ENCODE measurements at places on chromosomes 1 and 21. TPM values are rescaled to one million over a fixed set of nuclear protein-coding genes. Genes with fewer than 3 reads are reported as not detected.

- no peak for DNase-seq
These were observed 59.2 kb upstream of the SSX2IP start for GRCh38 chr1:84749427-84749826.

DNA sequence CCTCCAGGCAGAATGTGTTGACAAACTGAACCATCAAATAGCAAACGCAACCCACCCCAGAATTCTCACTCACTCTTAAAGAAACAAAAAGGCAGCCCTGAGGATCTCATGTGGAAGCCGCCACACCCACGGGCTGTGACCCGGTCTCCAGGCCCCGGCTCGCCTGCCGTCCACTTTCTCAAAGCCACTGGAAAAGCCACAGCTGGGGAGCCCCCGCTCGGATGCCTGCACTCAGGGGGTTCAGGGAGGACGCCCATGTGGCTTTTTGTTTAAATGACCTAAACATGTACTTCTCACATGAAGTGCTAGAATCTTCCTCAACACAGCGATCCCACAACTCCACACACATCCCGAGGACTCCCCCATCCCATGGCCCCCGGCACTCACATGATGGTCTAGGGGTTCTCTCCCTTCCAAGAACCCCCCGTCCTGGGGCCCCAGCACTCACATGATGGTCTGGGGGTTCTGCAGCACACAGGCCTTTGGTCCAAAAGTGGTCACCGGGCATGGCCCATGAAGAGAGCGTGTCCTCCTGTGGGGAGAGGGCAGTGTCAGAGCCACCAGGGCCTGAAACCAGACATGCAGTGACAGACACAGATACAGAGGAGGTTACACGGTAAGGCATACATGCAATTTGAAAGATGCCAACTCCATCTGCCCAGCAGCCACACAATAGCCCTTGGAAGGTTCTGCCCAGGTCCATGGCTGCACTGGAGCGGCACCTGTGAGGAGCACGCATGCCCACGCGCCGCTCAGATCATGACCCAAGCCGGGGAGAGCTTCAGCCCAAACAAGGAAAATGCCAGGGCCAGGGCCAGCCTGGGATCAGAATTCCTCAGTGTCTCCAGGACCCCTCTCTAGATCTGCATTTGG is 16.5 kb downstream of the NADK start:
- no peak for DNase-seq

DNA sequence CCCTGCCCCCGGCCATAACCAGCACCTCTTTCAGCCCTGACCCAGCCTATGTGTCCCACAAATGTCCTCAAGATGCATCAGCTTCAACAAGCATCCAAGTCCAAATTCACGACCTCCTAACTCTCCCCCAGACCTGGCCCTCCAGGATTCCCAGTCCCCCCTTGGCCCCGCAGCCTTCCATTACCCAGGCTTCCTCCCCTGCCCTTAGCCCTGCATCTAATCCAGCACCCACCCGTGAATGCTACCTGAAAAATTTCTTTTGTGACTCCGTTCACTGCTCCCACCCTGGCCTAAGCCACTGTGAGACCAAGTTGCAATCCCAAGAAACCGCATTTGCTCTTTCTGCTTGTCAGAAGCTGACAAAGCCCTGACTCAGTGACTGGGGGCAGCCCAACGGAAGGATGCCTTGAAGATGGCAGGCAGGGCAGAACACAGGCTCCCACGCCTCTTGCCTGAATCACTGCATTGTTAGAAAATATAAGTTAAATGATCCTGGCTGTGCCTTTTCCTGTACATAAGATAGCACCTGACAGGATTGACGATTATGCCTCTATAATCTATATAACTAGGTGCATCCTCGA is 939 bp upstream of the MFAP2 start:
- no peak for DNase-seq

DNA sequence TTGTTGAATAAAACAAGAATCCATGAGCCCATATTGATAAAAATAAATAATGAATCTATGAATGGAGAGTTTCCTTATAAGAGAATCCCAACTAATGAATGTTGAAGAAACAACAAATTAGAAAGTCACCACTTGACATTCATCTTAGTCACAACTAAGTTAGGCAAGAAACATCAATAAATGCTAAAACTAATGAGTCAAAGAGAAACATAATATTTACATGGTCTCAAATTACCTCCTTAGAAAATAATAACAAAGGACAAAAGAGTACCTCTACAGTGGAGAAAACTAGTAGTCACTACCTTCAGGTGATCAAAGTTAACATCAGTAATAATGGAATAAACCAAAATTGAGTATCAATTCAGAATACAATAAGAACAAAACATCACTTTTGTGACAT is 93.5 kb downstream of the AKT3 start:
- no peak for DNase-seq

- DNase-seq, result no peak
These were observed 812.8 kb upstream of the BRINP3 start for GRCh38 chr1:191290441-191290840.

- DNase-seq, result no peak
These were observed 90.7 kb downstream of the SLC25A24 start for GRCh38 chr1:108109295-108109973.

GRCh38 chr1:76381450-76382097 is 307.0 kb downstream of the ST6GALNAC3 start:
- no peak for DNase-seq

DNA sequence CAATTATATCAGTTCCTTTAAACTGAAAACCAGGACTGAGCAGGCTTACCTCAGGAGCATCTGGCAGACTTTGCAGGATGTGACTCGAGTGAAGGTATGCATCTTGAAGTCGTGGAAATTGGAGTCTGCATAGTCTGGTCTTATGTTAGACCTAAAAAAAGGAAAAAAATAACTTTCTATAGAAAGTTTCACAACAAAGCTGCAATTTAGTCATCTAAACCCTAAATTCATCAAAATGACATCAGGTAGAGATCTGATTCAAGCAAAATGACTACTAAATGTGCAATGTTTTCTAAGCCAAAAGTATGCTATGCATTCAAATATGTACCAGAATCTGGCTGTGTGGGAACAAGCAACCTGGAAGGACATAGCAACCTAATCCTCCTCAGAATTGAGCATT is 260.1 kb downstream of the VAV3 start:
- no peak for DNase-seq

- DNase-seq, result no peak
These were observed 842 bp upstream of the GCSAML start for GRCh38 chr1:247548092-247548491.

DNA sequence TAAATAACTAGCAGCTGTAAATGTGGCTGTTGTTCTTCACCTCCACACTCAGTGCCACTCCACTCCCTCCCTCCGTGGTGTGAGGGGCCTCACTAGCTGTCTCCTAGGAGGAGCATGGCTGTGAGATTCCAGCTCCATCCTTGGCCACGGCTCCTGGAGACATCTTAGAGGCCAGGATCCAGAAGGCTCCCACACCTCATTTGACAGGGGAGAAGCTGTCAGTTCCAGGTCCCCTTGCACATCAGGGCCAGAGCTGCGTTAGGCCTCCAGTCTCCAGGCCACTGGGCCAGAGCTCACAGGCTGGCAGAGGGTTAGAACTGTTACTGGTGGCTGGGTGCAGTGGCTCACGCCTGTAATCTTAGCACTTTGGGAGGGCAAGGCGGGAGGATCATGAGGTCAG is 15.0 kb downstream of the PCSK9 start:
- DNase-seq, result no peak

- DNase-seq, result no peak
These were observed 57.2 kb downstream of the CD46 start for GRCh38 chr1:207808911-207809555.

DNA sequence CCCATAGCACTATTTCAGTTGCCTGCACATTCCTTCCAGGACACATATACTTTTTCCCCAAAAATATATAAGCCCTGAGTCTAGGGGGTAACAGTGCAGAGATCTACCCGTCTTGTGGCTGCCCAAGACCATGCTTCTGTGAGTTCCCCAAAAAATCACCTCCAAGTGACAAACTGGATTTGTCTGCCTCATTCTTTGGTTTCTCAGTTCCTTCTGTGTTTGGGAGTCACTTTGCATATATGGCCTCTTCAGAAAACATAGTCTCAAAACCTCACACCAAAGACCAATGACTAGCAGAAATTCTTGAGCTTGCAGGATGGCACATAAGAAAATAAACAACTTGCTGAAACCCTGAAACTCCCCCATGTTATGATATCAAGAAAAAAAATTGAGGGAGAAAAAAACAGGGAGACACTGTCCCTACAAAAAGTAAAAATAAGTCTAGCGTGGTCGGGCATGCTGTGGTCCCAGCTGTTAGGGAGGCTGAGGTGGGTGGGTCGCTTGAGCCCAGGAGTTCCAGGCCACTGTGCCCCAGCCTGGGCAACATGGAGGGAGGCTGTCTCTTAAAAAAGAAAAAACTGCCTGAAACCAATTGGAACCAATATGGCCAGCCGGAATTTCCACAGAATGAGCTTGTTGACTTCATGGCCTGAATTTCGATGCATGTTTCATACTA is 8.0 kb downstream of the JMJD4 start:
- DNase-seq, result no peak

GRCh38 chr1:205610901-205611466 is 20.8 kb downstream of the ELK4 start:
- no peak for DNase-seq

GRCh38 chr21:14591377-14591776 is 45.3 kb upstream of the SAMSN1 start:
- no peak for DNase-seq

GRCh38 chr1:77282187-77282865 is 507 bp downstream of the AK5 start:
- DNase-seq, result no peak

GRCh38 chr1:236465231-236465958 is 58.4 kb upstream of the LGALS8 start:
- DNase-seq, result no peak

DNA sequence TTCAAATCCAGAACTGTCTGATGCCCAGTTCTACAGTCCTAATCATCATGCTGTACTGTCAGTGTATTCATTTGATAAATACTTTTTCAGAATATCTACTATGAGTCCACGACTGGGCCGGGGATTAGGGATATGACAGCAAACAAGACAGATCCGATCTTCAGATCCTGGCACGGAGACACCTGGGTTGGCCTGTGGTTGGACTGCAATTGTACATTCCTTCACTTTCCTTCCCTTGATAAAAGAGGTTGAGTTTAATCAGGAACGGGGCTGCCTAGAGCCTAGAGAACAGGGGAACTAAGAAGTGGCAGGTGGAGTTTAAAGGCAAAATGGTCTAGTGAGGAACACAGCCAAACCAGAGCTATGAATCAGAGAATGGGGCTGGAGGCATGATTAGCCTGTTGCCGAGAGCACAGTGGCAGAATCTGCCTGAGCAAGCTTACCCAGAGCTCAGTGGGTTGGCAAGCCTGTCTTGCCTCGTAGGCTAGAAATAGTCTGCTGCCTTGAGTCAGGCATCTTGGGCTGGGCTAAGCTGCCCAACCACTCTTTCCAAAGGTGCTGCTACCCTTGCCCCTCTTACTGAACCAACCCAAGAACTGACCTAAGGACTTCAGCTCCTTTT is 38.1 kb upstream of the PTCH2 start:
- DNase-seq, result no peak

DNA sequence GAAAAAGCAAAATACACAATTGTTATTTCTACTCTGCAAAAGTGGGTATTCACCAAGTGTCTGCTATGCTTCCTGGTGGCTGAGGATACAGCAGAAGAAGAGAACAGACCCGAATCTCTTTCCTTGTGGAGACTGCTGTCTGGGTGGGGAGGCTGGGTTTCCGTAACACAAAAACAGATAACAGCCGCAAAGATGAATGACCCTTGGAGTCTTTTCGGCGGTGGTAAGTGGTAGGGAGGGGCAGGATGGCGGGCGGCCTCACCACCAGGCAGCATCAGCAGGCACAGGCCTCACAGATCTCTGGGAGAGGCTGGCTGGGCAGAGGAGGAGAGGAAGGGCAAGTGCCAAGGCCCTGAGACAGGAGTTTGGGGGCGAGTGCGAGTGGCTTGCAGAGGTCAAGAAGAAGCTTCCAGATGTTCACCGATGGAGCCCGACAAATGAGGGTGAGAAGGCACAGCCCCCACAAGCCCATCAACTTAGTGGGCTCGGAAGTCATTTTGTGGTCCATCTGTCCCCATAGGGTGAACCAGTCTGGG is 164.2 kb downstream of the RHOU start:
- no peak for DNase-seq

- DNase-seq, result no peak
These were observed 5.8 kb downstream of the IFI16 start for GRCh38 chr1:159015440-159015909.

DNA sequence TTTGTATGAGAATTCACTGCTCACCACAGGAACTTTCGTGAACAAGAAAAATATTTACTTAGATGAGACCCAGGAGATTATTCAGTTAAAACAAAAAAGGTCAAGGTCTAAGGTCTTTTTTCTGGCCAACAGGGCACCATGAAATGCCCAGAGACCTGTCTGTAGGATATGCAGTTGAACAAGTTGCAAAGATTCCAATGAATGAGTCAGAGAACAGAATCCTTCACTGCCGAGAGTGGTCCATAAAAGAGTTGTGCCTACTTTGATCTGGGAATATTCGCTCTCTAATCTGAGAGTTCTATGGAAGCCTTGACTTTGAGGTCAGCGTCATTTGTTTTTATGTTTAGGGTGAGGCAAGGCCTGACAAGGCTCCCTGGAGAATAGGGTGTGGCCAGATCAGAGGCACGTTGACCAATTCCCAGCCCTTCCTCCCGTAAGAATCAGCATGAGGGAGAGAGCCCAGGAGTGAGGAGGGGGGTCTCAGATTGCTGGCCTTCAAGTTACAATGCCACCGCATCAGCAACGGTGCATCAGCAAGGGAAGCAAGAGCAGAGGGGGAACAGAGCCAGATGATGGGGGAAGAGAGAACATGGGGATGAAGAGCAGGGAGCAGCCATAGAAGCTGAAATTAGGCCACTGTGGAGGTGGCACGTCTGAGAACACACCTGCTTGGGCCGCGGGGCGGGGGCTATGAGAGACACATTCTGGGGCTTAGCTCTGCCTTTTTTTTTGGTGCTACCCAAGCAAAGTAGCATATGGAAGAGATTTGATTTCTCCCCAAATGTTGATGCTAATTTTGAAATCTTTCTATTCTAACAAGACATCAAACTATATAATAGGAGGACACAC is 206.4 kb upstream of the RAB4A start:
- DNase-seq, result peak; percentile 38

DNA sequence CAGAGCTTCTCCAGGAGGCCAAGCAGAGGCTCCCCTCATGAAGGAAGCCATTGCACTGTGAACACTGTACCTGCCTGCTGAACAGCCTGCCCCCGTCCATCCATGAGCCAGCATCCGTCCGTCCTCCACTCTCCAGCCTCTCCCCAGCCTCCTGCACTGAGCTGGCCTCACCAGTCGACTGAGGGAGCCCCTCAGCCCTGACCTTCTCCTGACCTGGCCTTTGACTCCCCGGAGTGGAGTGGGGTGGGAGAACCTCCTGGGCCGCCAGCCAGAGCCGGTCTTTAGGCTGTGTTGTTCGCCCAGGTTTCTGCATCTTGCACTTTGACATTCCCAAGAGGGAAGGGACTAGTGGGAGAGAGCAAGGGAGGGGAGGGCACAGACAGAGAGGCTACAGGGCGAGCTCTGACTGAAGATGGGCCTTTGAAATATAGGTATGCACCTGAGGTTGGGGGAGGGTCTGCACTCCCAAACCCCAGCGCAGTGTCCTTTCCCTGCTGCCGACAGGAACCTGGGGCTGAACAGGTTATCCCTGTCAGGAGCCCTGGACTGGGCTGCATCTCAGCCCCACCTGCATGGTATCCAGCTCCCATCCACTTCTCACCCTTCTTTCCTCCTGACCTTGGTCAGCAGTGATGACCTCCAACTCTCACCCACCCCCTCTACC is 19.1 kb downstream of the CSF1 start:
- no peak for DNase-seq

Gene TCHHL1
- total RNA-seq, result not detected

Gene TTC39A
- total RNA-seq, result 48.2 TPM

Gene GGPS1
- 7.3 TPM for total RNA-seq

Gene EBNA1BP2
- 72.8 TPM for total RNA-seq

Gene FALEC
- total RNA-seq, result not detected

Gene TSPAN2
- total RNA-seq, result 3.9 TPM

Data from upper lobe of left lung (tissue), 6 donors.